ENCODE measurements at places on chromosomes 5 and 9. TPM values are rescaled to one million over a fixed set of nuclear protein-coding genes. Genes with fewer than 3 reads are reported as not detected.

The ISL1 gene
- total RNA-seq = not detected

The RNF183 gene
- total RNA-seq = not detected

The SPOCK1 gene
- 23.7 TPM for total RNA-seq

The MARCOL gene
- not detected for total RNA-seq

GRCh38 chr5:108935611-108936010 lies 187.9 kb downstream of the FER start:
- no peaks in the 10 kb centered on the region for H3K4me1 ChIP-seq
- H3K4me3 ChIP-seq = no peak overlapping the region
- no peak overlapping the region for H3K27ac ChIP-seq
- no peaks in the 10 kb centered on the region for H3K27me3 ChIP-seq
- H3K36me3 ChIP-seq = no peaks in the 10 kb centered on the region

DNA sequence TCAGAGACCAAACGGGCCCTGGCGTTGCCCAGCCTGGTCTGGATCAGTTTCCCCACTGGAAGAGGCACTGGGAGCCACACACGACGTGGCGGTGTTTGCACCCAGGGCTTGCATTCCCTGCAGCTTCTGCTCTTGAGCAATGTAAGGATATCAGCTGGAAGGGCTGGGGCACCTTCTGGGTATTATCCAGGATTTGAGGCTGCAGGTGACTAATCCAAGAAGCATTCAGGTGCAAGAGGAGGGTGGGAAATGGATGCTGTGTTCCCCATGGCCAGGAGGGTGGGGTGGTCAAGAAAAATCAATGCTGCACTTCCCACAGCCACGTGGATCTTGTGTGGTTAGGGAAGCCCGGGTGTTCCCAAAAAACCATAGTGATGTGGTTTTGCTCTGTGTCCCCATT lies 430.9 kb downstream of the IRX2 start:
- H3K27me3 ChIP-seq = peaks cover 2% of the 10 kb centered on the region
- H3K27ac ChIP-seq = no peak overlapping the region
- DNase-seq = no peak

DNA sequence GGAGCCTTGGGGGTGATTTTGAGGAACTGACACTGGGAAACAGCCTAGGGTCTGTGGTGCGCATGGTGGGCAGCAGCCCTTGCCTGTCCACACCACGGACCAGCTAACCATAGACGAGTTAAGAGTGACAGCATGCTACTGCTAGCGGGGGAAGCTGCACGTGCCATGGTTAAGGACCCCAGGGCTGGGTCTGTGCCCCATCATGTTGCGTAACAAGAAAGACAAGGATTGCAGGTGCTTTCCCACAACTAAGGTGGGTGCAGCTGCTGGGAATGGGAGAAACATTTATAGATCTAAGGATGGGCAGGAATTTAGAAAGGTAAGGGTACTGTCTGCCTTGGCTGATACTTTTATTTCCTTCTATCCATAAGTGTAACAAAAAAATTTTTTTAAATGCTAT lies 17.9 kb upstream of the KCNMB1 start:
- H3K27me3 ChIP-seq = peaks cover 4% of the 10 kb centered on the region
- H3K36me3 ChIP-seq = no peaks in the 10 kb centered on the region
- H3K4me1 ChIP-seq = no peaks in the 10 kb centered on the region

DNA sequence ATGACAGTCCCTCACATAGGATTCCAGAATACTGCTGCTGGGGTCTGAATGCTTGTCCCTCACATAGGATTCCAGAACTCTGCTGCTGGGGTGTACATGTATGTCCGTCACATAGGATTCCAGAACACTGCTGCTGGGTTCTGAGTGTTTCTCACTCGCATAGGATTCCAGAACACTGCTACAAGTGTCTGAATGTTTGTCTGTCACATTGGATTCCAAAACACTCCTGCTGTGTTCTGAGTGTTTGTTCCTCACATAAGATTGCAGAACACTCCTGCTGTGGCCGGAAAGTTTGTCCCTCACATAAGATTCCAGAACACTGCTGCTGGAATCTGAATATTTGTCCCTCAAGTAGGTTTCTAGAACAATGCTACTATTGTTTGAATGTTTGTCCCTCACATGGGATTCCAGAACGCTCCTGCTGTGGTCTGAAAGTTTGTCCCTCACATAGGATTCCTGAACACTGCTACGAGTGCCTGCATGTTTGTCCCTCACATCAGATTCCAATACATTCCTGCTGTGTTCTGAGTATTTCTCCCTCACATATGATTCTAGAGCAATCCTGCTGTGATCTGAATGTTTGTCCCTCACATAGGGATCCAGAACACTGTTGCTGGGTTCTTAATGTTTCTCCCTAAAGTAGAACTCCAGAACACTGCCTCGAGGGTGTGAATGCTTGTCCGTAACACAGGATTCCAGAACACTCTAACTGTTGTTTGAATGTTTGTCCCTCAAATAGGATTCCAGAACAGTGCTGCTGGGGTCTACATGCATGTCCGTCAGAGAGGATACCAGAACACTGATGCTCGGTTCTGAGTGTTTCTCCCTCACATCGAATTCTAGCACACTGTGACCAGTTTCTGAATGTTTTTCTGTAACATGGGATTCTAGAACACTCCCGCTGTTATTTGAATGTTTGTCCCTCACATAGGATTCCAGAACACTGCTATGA lies 200.4 kb downstream of the FOXD4L6 start:
- no peak for DNase-seq
- H3K4me3 ChIP-seq = no peak overlapping the region

GRCh38 chr5:5344051-5344571 lies 78.4 kb upstream of the ICE1 start:
- H3K4me1 ChIP-seq = peaks cover 28% of the 10 kb centered on the region
- no peak for DNase-seq
- no peak overlapping the region for H3K27ac ChIP-seq
- no peak overlapping the region for H3K4me3 ChIP-seq

DNA sequence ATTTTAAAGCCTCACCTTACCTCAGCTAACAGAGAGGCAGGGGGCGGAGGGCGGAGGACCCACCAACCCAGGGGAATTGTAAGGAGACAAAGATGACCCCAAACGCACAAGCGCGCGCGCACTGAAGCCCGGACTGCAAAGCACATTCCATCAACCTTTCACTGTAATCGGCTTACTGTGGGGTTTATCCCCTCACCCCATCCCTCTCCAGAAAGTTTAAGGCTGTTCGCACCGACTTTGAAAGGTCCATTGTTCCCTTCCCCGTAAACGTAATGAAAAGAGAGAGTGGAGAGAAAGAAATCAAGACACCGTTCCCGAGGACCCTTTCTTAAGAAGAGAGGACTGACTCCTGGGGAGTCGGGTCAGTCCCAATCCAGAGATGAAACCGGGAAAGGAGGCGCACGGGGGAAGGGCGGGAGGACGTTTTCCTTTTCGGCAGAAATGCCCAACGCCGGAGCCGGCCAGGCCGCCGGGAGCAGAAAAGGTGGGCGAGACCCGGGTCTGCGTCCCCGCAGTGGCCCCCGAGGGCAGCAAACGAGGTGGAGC lies 464 bp downstream of the CEMIP2 start:
- DNase-seq = peak; percentile 50
- no peaks in the 10 kb centered on the region for H3K27me3 ChIP-seq
- H3K36me3 ChIP-seq = no peaks in the 10 kb centered on the region

Data from psoas muscle (tissue), 8 donors.